Stimulated activated CD4-positive, alpha-beta T cell treated with anti-CD3 and anti-CD28 coated beads, Interleukin-1b, Interleukin-23, amount 100 ng/mL, for 1 hour (primary cell): ENCODE measurements at places on chromosomes 5 and 9.

DNA sequence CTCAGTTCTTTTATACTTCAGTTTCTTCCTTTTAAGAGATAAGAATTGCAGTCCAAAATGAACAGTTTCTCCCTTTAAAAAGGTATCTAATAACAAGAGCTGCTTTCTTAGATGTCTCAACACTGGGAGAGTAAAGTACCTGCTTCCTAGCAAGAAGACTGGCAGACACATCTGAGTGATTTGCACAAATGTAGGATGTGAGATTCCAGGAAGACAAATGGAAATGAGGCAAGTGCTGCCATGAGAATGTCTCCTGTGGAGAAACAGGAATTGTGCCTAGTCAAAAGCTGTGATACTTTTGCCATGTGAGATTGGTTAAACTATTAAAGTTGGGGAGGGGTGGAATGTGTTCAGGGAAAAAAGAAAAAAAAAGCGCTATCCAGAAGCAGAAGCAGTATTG, 159.1 kb downstream of the HTR1A start:
- DNase-seq = no peak

- no peak for DNase-seq
These were observed 50.7 kb downstream of the MSX2 start for GRCh38 chr5:174775081-174775480.

DNA sequence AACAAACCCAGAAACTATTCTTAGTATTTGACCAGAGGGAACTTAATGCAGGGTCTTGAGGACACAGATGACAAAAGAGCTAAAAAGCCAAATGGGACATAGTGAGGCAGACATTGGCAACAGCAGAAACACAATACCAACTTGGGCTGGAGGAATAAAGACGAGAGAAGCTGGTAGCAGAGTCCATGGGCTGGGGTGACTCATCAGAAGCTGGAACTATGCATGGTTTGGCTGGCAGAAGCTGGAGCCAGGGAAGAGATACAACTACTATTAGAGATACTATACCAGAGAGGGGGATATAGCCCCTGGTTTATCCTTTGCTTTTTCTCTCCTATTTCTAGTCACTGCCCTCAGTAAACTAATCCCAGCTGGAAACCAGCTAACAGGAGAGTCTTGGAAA, 29.2 kb upstream of the DPYSL3 start:
- no peak for DNase-seq

- no peak for DNase-seq
These were observed 59.4 kb downstream of the NDUFAF2 start for GRCh38 chr5:61004448-61004847.

DNA sequence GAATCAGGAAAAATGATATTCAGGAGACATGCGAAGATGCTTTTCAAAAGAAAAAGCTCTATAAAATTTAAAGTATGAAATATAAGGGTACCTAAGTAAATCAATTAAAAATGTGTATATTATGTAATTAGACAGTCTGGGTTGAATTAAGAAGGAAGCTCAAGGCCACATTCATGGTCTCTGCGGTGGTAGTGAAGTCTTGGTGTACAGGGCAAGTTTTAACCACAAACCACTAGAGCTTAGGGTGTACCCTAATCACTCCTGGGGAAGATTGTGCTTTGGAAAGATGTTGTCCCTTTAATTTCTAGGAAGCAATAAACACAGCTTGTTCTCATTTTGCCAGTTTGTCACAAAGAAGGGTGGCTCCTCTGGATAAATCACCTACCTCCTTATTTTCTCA, 287.2 kb upstream of the ZNF608 start:
- no peak for DNase-seq

GRCh38 chr5:177447611-177448243, 1.1 kb downstream of the PRR7 start:
- no peak for DNase-seq

DNA sequence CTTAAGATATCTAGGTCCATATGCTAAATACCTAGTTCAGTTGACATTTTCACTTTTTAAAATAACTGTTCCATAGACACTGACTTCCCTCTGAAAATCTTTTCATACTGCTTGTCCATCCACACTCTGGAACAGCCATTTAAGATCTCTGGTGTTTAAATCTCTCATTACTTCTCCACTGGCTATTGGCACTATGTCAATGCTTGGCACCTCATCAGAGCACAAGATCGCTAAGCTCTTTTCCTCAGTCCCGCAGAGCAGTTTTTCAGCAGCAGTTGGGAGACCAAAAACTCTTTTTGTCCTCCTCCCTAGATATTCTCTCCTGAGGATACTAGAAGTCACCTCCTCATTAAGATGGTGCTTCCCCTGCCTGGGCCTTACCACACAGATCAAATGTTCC, 172.7 kb downstream of the KIAA0825 start:
- no peak for DNase-seq

- DNase-seq = no peak
These were observed 245.9 kb downstream of the FSTL4 start for GRCh38 chr5:133366438-133366837.

DNA sequence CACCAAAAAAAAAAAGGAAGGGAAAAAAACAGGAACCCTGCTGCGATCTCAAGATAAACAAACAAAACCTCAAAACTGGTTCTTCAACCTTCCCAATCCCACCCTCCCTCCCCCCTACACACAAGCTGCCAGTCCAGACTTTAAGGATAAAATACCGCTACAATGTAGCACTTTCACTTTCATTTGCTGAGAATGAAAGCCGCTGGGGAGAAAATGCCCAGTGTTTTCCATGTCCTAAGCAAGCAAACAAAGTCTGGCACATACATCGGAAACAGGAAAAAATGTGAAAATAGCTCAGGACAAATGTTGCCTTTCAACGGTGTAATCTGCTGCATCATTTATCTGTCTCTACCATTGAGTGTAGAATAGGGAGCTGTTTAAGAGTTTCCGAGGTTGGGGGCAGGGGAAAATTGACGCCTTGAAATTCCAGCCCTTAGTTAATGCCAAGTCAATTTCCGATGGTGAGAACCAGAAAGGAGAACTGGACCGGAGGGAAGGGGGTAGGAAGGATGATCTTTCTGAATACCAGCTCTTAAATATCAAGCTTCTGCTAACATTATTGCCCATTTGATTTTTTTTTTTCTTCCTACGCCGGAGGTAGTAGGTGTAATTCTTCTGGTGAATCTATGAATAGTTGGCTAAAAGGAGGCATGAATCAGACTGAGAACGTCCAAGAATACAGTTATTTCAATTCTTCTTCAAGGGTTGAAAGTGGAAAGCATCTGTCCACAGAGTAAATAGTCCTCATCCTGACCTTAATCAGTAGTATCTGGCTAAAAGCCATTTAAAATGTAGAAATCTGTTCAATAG, 1.2 kb upstream of the ADAMTS6 start:
- no peak for DNase-seq

DNA sequence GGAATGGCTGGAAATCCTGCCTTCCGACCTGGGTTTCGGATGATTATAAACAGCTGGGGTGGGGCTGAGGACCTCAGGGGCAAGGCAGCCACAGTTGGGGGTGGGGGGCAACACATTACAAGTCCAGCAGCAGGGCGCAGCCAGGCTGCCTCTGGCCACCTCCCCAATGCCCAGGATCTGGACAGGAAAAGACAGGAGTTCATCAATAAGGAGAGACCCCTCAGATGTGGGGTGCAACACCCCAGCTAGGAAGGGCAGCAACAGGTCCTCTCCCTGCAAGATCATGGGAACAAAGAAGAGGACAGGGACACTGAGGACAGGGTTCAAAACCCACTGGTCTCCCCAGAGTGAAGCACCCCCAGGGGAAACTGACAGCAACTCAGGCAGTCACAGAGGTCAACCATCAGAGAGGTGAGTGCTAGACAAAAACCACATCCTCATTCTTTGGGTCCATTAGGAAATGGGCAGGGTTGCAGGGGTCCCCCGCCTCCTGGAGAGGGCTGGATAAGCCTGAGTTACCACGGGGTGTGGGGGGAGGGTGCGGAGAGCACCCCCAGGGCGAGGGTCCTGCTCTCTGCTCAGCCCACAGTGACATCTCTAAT, 33.5 kb downstream of the SEMA4D start:
- DNase-seq = no peak

GRCh38 chr9:81637276-81637675, 52.1 kb downstream of the TLE1 start:
- DNase-seq = no peak

DNA sequence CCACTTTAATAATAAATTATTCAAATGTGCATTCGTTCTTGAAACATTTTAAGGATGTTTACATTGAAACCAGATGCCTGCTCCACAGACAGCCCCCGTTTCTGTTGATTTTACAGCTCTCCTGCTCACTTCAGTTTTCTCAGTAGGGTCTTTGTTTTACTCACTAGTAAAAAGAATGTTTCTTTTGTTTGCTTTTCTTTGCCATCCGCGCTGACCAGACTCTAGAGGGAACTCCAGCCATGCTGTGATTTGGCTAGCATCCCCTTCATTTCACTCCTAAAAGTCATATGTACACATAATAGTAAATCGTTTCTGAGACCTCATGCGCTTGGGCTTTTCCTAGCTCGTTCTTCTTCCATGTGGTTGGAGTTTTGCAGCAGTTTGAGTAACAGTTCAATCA, 28.7 kb upstream of the PALM2AKAP2 start:
- no peak for DNase-seq

DNA sequence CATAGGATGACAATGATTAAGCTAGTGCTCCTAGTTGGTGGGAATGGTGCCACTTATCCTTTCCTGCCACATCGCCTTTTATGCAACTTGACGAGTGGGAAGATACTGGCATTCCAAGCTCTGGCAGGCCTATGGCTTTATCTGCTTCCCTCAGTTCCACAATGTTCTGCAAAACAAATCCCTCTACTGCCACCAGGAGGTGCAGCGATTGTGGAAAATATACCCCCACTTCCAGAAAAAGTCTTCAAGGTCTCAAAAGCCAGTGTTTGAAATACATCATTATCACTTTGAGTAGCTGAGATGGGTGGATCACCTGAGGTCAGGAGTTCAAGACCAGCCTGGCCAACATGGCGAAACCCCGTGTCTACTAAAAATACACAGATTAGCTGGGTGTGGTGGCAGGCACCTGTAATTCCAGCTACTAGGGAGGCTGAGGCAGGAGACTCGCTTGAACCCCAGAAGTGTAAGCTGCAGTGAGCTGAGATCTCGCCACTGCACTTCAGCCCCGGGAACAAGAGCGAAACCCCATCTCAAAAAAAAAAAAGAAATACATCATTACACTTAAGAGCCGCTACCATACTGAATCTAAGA, 3.4 kb downstream of the CLINT1 start:
- no peak for DNase-seq

- no peak for DNase-seq
These were observed 434.9 kb downstream of the ICE1 start for GRCh38 chr5:5857396-5857795.

DNA sequence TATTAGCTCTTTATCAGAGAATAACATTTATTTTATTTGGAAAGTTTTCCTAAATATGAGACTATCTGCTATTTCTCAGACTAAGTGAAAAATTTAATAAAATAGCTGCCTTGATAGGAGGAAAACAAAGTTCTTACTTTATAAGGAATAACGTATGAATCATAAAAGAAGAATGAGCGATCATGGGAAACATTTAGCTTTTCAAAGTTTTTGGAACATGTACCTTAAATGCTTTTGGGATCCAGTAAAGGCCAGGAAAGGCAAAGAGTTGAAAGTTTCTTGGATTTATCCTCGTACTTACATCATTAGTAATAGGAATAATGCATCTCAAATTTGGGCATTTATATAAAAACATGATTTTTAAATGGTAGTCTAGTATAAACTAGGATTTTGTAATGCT, 19.4 kb downstream of the OGN start:
- no peak for DNase-seq

DNA sequence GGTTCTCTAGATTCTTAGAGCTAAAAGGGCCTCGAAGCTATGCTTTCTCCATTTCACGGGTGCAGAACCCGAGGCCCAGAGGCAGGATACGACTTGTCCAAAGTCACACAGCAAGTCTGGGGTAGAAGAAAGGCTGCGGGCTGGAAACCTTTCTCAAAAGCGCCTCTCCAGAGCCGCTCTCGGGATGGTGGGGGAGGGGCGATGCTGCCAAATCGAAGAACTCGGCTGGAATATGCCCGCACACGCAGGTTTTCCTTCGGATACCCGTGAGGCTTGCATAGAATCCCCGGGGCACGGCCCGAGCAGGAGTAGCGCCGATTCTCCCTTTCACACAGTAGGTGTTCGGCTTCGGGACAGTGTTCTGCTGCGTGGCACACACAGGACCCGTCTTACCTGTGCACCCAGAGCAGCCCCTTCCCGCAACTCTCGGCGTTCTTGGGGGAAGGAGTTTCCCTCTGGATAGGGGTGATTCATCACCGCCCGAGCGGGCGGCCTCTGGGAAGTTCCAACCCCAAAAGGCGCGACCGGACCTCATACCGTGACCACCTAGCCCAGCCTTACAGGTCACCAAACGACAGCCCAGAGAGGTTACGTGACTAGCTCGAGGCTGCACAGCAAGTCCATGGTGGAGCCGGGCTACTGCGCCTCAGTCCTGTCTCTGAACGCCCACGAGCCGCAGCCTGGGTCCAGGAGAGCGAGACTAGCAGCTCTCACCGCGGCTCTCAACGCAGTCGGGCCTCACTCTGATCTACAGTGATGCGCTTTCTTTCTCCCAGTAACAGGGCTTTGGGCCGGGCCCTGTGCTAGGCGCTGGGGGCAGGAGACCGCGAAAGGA, 4.1 kb downstream of the PAX5 start:
- DNase-seq = no peak

GRCh38 chr5:179991106-179991505, 80.5 kb downstream of the RNF130 start:
- DNase-seq = no peak

- DNase-seq = no peak
These were observed 9.0 kb upstream of the WDR38 start for GRCh38 chr9:124844291-124844690.

DNA sequence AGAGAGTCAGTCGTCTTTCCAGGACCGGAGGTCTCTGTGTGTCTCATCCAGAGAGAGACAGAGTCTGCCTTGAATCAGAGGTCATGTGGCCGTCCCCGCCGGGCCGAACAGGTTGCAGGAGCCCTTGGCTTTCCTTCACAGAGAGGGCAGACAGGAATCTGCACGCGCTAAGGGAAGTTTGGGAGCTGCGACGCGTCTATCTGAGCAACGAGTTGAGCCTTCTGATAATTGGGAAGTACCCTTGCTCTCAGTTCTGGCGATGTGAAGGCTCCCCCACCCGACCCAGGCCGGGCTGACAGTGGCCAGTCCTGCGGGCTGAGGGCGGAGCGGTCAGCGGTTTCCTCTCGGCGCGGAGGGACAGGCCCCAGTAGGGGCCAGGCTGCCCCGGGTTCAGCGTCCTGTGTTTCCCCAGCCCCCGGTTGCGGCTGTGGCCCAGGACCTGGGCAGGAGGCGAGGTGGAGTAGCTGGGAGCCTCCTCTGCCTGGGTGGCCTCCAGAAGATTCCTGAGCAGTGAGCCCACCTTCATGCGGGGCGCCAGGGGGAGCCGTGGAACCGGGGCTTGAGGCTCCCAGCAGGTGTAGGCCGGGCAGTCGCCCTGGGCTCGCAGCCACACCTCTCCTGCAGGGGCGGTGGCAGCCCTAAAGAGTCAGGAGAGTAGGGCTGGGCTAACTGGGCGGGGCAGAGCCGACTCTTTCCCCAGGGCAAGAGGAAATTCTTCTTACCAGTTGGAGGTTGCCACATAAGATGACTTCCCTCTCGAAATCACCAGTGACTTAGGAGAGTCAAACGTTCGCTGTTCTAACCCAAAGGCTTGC, 13.9 kb downstream of the NR2F1 start:
- DNase-seq = no peak

GRCh38 chr5:143898381-143898780, 86.4 kb downstream of the HMHB1 start:
- no peak for DNase-seq
